ENCODE measurements at places on chromosomes 5 and 9. TPM values are rescaled to one million over a fixed set of nuclear protein-coding genes. Genes with fewer than 3 reads are reported as not detected.
A peak's percentile ranks its signal among the peaks of the same experiment; 100 is the strongest.

Gene ABLIM3
- total RNA-seq = 3.9 TPM

Gene MTAP
- total RNA-seq = 43.8 TPM

Gene RGMB
- total RNA-seq = 48.7 TPM

GRCh38 chr9:93828331-93829097, 126.6 kb downstream of the BARX1 start:
- no peak for DNase-seq

- no peak for DNase-seq
Measured at GRCh38 chr9:27851858-27852257, 278.6 kb upstream of the C9orf72 start.

DNA sequence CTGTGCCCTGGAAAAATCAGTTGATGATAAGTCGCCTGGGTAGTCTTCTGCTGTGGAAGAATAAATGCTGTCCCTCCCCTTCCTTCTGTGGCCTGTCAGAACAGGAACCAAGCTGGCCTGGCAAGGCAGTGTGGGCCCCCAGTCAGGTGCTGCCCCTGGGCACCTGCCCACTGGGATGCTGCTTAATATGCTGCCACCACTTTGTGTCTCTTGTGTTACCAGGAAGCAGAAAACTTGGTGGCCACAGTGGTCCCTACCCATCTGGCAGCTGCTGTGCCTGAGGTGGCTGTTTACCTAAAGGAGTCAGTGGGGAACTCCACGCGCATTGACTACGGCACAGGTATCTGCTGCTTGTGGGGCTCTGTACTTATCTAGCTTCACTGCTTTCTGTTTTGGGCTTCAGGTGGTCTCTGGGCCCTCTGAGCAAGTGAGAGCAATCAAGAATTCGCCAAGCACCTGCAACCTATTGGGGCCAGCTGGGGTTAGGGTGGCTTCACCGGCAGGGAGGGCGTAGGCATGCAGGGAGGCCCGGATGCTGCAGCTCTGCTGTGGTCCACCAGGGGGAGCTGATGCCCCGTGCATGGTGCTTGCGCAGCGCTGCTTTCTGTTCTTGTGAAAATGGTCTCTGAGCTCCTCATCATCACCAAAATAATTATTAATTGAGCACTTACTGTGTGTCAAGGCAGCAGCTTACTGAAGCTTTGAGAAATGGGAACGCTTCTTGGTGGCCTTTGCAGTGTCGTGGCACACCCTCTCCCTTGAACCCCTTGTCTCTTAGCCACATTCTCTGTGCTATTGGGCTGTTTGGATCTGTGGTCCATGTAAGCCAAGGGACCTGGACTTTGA, 20.3 kb downstream of the PTPA start:
- DNase-seq = peak; percentile 16

GRCh38 chr5:1510631-1511030, 13.1 kb downstream of the LPCAT1 start:
- no peak for DNase-seq

DNA sequence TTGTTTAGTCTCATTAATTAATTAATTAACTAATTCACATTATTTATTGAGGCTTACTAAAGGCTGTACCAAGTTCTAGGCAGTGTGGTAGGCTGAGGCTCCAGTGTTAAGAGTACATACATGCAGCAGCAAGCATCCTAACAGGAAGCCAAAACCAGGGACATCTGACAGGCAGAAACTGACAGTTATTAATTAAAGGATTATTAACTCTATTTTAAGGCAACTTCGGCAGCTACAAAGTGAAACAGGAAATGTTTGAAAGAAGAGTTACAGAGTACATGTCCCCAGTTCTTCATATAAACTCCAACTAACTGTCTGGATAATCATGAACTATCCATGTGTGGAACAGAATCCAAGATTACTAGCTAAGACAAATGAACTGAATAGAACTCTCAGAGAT, 39.3 kb upstream of the GABRB2 start:
- DNase-seq = no peak

GRCh38 chr5:31355337-31355736, 161.9 kb downstream of the CDH6 start:
- DNase-seq = no peak

GRCh38 chr9:70466976-70467561, 52.6 kb upstream of the KLF9 start:
- peak; percentile 76 for DNase-seq

DNA sequence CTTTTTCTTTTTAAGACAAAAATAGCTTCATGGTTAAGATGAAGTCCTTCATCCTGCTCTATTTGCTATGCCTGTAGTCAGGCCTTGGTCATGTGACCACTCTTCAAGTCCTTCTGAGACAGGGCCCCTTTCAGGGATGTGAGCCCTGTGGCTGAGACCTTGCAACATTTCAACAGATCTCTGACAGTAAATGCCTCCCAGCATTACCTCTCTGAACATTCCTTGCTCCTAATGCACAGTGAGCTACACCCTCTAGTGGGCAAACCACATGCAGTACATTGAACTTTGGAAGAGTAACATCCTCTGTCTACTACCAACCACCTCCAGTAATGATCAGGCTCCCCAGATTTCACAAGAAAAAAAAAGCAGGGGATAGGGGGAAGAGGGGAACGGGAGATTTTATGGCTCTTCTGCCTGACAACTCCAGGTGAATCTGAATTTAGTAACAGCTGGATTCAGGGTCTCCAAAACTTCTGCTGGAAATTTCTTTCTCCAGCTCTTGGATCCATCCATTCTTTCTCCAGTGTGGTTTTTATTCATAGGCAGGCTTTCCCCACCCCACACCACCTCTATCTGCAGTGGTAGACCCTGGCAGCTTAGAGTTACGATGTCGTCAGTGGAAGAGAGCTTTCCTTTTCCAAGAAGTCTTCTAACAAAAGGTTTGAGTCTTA, 8.9 kb upstream of the FBXO38 start:
- peak; percentile 26 for DNase-seq

GRCh38 chr5:100493996-100494395, 41.2 kb upstream of the FAM174A start:
- no peak for DNase-seq

DNA sequence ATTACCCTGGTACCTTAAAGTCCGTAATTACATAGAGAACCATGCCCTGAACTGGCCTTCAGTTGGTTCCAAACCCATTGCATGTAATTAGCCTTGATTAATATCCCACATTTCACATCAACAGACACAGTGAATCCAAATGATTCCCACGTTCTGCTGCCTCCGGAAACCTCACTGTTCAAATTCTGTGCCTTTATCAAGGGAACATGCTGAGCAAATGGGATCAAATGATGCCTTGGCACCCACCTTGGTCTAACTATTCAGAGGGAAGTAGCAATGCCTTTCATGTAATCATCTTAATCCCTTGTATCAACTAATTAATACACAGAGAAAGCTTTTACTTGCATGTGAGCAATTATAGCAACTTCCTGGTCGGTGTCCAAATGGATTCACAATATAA, 100.6 kb downstream of the EFNA5 start:
- no peak for DNase-seq

GRCh38 chr5:143023411-143024096, 253.4 kb downstream of the ARHGAP26 start:
- DNase-seq = no peak

DNA sequence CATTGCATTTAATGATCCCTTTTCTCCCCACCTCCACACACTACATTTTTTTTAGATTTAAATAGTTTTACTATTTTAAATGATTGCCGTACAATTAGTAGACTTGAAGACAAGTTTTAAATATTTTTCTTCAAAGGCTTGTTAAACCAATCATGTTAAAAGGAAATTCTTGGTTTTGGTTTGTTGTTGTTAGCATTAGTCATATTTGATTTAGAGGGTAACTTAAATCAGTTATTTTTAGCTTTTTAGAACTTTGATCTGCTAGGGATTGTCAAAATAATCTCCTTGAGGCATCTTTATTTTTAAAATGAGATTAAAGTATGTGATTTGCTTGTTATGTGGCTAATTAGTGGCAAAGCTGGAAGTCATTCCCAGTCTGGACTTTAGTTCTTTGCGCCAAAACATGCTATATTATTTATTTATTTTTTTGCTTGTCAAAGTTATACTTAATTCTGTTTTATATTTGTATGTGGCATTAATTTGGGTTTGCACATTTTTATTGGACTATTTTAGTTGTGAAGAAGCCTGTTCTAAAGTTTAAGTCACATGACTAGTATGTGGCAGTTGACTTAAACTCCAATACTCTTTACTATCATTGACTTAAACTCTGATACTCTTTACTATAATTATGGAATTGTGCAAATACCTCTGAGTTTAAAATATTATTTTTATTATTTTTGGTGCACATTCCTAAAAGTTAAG, 14.7 kb downstream of the ITGA1 start:
- DNase-seq = peak; percentile 31

- DNase-seq = peak; percentile 83
Measured at GRCh38 chr5:16886366-16886736, 49.7 kb downstream of the MYO10 start.

DNA sequence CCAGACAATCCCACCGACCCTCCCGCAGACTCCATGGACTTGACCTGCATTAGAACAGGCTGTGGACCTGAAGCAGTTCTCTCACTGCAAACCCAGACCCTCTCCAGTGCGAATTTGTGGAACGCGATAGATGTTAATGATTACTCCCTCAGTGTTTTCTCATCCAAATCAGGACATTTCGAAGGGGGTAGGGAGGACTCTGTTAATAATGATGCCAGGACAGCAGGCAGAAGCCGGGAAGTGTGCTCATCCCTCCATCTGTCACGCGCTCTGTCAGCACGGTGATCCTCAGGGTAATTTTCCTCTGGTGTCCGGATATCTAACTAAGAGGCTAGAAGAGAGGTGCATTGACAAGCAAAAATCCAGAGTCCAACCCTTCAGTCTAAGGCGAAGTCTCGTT, 18.8 kb downstream of the RAPGEF1 start:
- DNase-seq = no peak

Measured in astrocyte (in vitro differentiated cells and primary cell).